Activated CD4-positive, alpha-beta T cell treated with anti-CD3 and anti-CD28 coated beads for 24 hours (primary cell): ENCODE measurements at places on chromosomes 11 and 22.

- no peak for DNase-seq
Measured at GRCh38 chr11:57473285-57473841, 13.0 kb downstream of the RTN4RL2 start.

DNA sequence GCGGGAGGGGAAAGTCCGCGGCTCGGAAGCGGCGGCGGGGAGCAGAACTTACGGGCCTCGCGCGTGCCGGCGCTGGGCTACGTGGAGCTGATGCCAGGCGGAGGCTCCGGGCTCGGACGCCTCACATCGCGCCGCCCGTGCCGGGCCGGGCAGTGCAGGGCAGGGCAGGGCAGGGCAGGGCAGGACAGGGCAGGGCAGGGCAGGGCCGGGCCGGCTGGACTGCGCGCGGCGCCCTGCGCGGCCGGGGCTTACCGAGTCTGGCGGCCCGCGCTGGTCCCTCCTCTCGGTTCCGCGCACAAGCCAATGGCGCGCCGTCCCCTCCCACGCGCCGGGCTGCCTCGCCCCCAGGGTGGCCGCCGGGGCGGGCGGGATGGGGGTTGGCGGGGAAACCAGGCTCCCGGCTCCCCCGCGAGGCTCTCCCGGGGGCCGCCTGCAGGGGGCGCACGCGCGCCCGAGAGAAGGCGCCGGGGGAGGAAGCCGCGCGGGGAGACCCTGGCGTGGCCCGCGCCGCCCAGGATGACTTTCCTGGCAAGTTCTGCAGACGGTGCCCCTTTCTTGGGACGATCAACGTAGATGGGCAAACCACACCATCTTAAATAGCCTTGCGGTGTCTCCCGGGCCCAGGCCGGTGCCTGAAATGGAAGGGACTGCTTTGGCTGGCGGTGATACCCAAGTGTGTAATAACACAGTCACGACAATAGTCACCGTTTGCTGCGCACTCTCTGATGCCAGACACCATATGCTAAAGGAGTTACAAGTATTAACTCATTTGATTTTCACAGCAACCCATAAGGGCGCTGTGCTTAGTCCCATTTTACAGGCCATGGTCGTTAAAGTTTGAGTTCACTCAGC is at the start of gene TP53I11:
Gene TP53I11 (minus strand): TSS at position 259 of the 852 bp plus-strand sequence. CDS start 12,548 bp downstream, outside the sequence.
- peak; percentile 46 for DNase-seq

DNA sequence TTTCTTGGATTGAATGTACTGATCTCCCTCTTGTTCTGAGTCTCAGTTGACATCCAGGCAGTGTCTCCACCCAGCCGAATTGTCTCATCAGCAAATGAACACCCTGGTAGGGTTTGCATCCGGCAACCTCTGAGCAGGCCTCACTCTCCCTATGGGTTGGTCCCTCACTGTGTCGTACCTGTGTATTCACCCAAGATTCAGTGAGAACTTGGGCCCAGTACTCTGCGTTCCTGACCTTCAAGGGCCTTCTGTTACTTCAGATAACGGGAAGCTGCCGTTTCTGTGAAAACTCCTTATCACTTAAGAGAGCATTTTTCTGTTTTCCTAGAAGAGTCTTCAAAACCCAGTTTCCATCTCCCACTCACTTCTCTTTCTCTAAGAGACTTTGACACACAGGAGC is 915.6 kb downstream of the TBC1D22A start:
- no peak for DNase-seq

DNA sequence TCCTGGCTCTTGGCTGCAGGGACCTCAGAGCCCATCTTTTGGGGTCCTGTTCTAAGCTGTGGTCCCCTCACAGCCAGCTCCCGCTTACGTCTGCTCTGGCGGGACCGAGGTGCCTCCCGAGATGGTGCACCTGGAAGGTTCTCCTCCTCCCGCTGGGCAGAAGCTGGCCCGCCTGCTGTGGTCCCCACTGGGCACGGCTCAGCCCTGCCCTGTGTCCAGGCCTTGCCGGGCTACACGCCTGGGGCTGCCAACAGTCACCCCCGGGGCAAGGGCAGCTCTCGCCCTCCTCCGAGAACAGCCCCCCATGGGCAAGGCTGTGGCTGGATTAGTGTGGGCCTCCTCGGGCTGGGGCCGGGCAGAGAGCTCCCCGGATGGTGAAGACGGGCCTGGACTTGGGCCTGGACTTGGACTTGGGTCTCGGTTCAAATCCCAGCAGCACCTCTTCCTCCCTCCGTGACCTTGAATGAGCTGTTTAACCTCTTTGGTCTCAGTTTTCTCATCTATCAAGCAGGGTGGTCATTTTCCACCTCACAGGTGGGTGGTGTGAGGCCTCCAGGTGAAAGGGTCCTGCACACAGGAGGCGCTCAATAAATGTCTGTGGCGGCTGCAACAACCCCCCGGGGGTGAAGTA is 998 bp downstream of the BAIAP2L2 start:
- DNase-seq = no peak

GRCh38 chr11:65552388-65552951 is 5.7 kb downstream of the LTBP3 start:
- no peak for DNase-seq

- no peak for DNase-seq
Measured at GRCh38 chr11:128085276-128085675, 502.1 kb downstream of the ETS1 start.

DNA sequence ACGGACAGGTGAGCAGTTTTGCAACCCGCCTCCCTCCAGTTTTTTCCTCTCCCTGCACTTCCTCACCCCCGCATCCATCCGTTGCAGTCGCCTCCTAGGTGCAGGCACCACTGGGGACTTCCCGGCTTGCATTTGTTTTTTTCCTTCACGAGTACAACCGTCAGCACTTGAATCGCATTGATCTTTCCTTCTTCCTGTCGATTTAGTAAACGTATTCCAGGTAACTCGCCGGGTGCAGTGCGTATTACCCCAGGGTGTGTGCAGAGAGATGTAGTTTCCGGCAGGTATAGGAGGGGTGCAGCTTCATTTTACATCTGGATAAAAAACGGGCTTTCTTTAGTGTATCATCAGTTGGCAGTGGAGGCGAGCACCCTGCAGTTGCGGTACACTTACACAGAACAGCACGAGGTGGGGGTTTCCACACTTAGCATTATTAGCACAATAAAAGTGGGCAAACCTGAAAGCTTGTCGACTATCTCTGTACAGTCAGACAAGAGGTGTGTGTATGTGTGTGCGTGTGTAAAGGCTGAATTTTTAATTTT is at the start of gene SORL1-AS1:
Gene SORL1-AS1 (minus strand): TSS at position 359 of the 542 bp plus-strand sequence.
- DNase-seq = peak; percentile 54

DNA sequence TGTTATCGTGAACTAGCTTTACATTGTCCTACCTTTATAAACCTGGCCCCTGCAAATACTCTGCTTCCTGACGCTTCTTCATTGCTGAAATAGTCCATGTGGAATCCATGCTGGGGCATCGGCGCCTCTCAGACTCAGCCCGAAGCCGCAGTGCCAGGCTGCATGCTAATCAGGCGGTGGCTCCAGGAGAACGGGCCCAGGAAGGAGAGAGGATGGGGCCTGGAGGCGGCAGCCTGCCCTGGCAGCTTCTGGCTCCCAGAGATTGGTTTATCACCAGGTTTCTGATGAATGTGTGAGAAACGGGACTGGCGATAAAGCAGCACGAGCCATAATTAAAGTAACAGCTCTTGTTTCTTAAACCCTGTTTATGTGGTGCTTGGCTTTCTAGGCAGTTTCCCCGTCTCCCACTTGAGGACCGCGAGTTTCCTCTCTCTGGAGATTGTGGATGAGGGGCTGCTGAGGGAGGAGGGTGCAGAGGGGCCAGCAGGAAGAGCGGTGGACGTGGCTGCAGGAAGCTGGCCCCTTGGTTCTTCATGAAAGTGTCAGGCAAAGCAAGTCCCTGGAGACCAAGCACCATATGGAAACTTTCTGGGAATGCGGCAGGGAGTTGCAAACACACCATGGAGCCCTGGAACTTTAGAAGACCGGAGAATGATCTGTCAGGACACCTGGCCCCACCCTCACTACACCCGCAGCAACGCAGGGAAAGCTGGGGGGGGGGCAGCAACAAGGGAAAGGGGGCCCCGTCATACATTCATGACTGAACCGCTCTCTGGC is 93.4 kb downstream of the NTM start:
- no peak for DNase-seq

- DNase-seq = no peak
Measured at GRCh38 chr11:88169881-88170280, 5.4 kb downstream of the RAB38 start.

- no peak for DNase-seq
Measured at GRCh38 chr11:131918663-131919062, 548.2 kb downstream of the NTM start.

GRCh38 chr11:76179147-76179546 is 27.2 kb downstream of the WNT11 start:
- DNase-seq = no peak

DNA sequence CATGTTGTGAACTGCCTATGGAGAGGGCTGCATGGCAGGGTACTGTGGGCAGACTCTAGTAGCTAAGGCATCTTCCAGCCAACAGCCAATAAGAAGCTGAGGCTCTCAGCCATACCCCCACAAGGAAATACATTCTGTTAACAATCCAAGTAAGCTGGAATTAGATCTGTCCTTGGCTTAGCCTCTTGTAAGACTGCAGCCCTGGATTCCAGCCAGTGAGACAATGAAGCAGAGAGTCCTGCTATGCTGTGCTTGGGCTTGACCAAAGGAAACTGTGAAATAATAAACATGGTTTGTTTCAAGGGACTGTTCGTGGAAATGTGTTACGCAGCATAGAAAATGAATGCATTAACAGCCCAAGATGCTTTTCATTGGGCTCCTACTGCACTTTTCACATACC is 1097.4 kb upstream of the CCDC90B start:
- no peak for DNase-seq

DNA sequence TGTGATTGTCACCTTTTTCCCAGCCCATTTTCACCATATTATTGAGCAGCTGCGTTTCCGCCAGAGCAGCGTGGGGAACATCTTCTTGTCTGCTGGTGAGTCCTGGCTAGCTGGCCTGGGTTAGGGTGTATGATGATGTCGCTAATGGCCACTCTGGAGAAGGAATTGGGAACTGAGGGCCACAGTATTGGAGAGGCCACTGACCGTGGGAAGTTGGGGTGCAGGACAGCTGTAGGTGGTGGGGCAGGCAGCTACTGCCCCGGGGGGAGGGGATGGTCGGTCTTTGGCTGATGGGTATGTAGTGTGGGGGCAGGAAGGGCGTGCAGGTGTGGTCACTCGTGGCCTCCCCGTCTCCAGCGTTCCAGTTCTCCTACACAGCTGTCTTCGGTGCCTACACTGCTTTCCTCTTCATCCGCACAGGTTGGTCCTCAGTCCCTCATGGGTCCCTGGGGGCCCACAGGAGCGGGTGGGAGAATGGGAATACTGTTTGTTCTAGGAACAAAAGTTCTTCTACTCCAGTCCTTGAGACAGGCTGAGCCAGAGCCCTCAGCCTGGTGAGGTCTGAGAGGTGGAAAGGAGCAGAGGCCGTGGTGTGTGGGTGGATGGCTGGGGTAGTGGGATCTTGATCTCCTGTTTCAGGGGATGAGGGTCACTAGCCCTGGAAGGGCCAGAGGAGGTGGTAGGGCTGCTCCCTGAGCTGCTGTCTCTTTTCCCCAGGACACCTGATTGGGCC is 2.1 kb downstream of the RCE1 start:
- DNase-seq = no peak

- no peak for DNase-seq
Measured at GRCh38 chr22:45885171-45885840, 91.7 kb downstream of the WNT7B start.

DNA sequence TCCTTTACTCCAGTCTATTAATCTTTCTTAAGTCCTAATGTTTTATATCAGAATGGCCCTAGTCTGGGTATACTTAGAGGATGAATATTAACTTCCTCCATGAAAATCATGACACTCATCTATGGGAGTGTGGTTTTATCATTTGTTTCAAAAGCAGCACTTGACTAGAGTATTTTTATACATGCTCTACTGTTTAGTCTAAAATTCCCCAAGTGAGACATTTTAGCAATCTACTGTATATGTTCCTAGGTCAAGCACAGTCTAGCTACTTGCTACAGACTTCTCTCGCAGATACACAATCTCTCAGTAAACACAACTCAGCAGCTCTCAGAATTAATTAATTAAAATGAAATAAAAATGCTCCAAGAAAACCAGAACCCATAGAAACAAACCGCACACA is 2.9 kb upstream of the HBB start:
- DNase-seq = no peak

DNA sequence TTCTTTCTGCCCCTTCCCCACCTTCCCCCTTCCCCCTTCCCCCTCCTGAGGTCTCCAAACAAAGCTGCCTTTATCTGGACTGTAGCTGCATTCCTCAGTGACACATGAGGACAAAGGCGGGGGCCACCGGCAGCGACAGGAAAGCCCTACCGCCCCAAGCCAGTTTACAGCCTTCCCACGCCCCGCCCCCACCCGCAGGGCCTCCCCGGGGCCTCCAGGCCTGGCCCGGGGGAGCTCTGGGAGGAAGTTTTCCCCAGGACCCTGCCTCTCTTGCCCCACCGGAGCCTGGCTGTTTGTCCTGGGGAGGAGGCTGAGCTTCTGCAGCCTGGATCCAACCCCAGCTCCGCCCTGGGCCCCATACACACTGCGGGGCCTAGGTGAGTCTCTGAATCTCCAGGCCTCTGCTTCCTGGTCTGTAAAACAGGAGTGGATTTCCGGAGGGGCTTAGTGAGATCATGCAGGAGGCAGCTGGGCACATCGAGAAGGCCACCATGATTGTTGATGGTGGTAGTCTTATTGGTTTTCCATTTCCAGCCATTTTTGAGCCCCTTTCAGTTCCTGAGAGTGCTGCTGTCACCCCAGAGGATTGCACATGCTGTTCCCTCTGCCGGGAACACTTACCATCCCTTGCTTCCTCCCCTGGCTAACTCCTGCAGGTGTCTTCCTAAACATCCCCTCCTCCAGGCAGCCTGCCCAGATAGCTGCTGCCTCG is 130.7 kb downstream of the MN1 start:
- DNase-seq = no peak

DNA sequence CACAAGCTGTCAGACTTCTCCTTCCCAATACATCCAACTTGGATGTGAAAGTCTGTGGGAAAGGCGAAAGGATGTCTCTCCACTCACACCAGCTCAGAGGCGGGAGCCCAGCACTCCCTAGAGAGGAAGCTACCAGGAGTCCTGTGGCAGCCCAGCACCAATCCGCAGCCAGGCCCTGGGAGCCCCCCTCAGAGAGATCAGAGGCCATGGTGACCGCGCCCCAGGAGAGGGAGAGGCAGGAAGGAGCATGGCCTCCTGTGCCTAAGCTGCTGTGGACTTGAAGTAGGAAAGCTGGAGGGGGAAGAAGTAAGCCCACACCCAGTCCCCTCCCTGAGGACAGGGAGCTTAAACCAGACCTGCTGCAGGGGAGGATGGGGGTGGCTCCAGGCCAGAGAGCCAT is 24.4 kb upstream of the IGSF9B start:
- no peak for DNase-seq

GRCh38 chr22:27125539-27125938 is 468.2 kb downstream of the MIAT start:
- DNase-seq = no peak

GRCh38 chr11:76690736-76691135 is 20.2 kb upstream of the LRRC32 start:
- DNase-seq = no peak

GRCh38 chr11:92867913-92868619 is 101.4 kb upstream of the MTNR1B start:
- no peak for DNase-seq

- no peak for DNase-seq
Measured at GRCh38 chr11:14451825-14452224, 47.8 kb downstream of the COPB1 start.

- DNase-seq = no peak
Measured at GRCh38 chr22:48644997-48645396, 1182.7 kb downstream of the BRD1 start.

- no peak for DNase-seq
Measured at GRCh38 chr22:49783036-49783746, 44.5 kb downstream of the BRD1 start.

GRCh38 chr11:1866226-1866625 is 13.3 kb downstream of the LSP1 start:
- no peak for DNase-seq
